ENCODE measurements at places on chromosomes 3 and 15.

DNA sequence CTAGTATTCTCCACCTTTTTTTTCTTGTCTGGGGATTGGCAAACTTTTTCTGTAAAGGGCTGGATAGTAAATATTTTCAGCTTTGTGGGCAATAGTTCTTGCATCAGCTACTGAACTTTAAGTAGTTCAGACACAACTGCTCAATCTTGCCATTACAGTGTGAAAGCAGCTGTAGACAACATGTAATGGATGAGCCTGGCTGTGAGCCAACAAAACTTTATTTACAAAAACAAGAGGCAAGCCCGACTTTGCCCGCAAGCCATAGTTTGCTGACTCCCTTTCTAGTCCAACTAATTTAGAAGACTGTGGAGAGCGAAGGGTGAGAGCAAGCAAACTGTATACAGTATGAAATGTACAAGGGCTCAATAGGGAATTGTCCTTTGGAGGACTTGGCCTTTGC lies 6.2 kb downstream of the FRMD4B start:
- peak; percentile 62 for DNase-seq

DNA sequence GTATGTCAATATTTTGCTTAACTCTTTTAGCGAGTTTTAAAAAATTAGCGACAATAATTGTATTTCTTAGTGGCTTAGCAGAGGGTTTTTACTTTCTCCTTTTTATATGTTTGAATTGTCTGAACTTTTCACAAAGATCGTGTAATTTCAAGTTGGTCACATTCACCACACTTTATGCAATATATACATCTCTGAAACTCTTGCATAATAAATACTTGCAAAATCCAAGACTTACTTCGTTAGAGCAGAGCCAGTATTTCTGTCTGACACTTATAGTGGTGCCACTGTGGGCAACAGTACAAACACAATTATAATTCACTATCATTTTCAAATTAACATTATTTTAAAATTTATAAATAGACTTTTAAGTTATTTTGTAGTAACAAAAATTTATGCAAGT lies 62.0 kb downstream of the SUCNR1 start:
- no peak for DNase-seq

GRCh38 chr3:100043271-100043670 lies 71.0 kb downstream of the FILIP1L start:
- no peak for DNase-seq

- DNase-seq = no peak
These were observed 168.4 kb upstream of the CCDC54 start for GRCh38 chr3:107208796-107209195.

Measured in NCI-H345 (cell line).